ENCODE measurements at places on chromosomes 16 and 17. TPM values are rescaled to one million over a fixed set of nuclear protein-coding genes. Genes with fewer than 3 reads are reported as not detected.
A peak's percentile ranks its signal among the peaks of the same experiment; 100 is the strongest.

GRCh38 chr17:81195941-81196495 is 26.7 kb downstream of the CEP131 start:
- no peak for DNase-seq

DNA sequence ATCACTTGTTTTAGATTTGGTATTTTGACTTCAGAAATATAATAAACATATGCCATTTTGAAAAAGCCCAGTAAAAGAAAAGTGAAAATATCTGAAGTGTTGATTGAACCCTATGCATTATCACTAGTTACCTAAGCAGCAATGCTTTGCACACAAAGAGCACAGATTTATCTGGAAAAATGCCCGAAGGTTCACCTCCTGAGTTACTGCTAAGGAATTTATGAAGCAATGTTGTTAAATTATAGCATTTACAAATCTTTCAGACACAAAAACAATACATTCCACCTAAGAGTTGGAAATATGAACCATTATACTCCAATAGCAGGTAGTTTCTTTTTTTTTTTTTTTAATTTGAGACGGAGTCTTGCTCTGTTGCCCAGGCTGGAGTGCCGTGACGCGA is 38.9 kb upstream of the GHDC start:
- peak; percentile 68 for DNase-seq

DNA sequence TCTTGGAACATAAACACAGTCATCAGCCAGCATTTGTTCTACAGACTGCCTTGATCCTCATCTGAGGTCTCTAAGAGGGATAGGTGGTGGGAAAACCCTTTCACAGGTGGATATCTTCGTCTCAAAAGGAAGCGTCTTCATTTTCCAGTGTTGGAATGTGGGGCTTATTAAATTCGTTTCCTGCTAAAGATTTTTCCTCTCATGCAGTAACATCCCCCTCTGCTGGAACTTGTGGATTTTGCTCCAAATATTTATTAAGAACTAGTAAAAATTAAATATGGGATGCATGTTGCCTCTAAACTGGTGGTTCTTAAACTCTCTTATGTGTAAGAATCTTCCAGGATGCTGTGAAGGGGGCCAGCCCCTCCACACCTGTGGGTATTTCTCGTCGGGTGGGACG is 20.1 kb upstream of the MLYCD start:
- DNase-seq, result peak; percentile 67

GRCh38 chr16:81657224-81657623 is 121.9 kb upstream of the PLCG2 start:
- DNase-seq, result no peak

GRCh38 chr17:71484546-71484945 is 636.3 kb upstream of the SOX9 start:
- no peak for DNase-seq

- DNase-seq, result no peak
Observed at GRCh38 chr16:58906981-58907715, 173.0 kb upstream of the GOT2 start.

- peak; percentile 28 for DNase-seq
Observed at GRCh38 chr17:19237389-19238166, 412 bp downstream of the EPN2 start.

DNA sequence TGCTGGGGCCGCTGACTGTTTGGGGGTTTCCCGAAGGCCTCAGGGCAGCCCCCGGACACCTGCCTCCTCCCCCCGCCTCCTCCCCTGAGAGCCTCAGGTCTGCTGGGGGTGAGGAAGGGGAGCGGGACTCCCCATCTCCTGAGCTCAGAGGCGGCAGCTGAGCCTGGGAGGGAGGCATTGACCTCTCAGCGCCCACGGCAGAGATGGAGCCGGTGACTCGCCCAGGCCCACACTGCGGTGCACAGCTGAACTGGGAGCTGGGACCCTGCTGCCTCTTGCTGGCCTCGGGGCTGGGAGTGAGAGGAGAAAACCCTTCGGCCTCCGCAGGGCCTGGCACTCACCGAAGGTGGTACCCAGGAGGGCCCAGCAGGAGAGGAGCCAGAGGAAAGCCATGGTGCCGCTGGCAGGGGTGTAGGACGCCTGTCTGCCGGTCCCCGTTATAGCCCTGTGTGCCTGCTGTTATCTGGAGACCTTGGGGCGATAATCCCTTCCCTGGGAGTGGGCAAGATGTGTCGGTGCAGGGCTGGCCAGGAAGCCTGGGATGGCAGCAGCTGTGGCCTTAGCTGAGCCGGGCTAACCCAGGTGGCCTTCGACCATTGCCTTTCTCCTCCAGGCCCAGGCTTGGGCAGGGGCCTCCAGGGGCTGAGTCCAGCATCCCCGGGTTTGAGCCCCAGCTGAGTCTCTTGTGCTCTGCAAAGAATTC is at the start of gene CTRB2:
TSS of gene CTRB2 (minus strand) at position 413 of the 703 bp plus-strand sequence. CDS start at position 393, 20 bp downstream.
- DNase-seq, result peak; percentile 13

GRCh38 chr16:29745121-29745852 is 503 bp downstream of the C16orf54 start:
- DNase-seq, result no peak

DNA sequence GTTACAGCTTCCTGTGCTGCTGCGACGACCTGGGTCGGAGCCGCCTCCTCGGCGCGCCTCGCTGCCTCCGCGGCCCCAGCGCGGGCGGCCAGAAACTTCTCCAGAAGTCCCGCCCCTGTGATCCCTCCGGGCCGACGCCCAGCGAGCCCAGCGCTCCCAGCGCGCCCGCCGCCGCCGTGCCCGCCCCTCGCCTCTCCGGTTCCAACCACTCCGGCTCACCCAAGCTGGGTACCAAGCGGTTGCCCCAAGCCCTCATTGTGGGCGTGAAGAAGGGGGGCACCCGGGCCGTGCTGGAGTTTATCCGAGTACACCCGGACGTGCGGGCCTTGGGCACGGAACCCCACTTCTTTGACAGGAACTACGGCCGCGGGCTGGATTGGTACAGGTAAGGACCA is 746 bp downstream of the HS3ST2 start:
- DNase-seq, result no peak

- no peak for DNase-seq
Observed at GRCh38 chr16:89646906-89647305, 10.6 kb downstream of the CHMP1A start.

- DNase-seq, result no peak
Observed at GRCh38 chr16:85627526-85628264, 14.6 kb downstream of the GSE1 start.

DNA sequence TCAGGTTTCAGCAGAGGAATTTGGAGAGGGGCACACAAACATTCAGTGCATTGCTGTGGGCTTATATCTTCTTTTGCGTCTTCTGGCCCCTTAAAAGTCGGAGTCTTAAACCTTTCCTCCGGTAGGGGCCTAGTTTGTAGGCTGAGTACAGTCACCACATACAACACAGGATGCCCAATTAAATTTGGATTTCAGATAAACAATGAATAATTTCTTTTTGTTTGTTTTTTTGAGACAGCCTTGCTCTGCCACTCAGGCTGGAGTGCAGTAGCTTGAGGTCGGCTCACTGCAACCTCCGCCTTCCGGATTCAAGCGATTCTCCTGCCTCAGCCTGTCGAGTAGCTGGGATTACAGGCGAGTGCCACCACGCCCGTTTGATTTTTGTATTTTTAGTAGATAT is 26.7 kb upstream of the ADORA2B start:
- peak; percentile 34 for DNase-seq

DNA sequence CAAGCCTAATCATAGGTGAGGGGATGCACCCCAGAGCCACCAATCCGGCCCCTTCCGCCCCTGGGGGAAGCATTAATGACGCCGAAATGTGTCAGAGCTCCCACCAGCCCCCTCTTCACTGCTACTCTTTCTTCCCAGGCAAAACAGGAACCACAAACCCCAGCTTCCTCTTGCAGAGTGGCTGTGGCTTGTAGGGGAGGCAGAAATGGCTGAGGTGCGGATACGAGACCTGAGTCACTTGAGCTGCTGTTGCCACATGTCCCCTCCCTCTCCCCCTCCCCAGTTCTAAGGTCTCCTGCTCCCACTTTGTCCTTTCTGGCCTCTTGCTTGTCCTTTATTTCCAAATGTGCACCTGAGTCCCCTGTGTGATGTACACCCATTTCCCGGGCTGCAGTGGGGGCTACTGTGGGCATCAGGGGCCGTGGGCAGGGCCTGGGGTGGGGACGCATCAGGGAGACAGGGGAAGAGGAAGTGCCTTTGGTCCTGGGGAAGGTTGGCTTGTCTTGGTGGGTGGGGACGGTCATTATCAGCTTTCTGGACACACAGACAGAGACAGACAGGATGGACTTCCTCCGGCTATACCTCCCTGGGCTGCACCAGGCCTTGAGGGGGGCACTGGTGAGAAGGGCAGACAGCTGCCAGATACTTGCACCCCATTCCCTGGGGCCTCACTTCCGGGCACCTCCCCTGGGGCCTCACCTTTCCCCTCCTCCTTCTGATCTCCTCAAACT is at the start of gene APOBR:
TSS of gene APOBR (plus strand) at position 523 of the 731 bp plus-strand sequence. CDS start at position 562, 39 bp downstream.
- peak; percentile 44 for DNase-seq

GRCh38 chr17:79218825-79219200 is 144.2 kb downstream of the ENGASE start:
- no peak for DNase-seq

GRCh38 chr16:29962344-29962994 is 590 bp downstream of the TMEM219 start:
- DNase-seq, result peak; percentile 54

- peak; percentile 90 for DNase-seq
Observed at GRCh38 chr17:61399131-61400065, at the start of gene TBX2. Gene TBX2, plus strand, starts transcription at chr17:61399843. Its CDS starts 334 bp downstream, at chr17:61400177.

The FXR2 gene
- 51.7 TPM for total RNA-seq

The CTRB2 gene
- not detected for total RNA-seq

The ALOX12 gene
- not detected for total RNA-seq

The CHCT1 gene
- not detected for total RNA-seq

The ADAD2 gene
- not detected for total RNA-seq

The TBC1D3C gene
- total RNA-seq, result 1.1 TPM

The NUBP1 gene
- total RNA-seq, result 32.7 TPM

The CMTM1 gene
- total RNA-seq, result 3.8 TPM

The TBC1D3H gene
- not detected for total RNA-seq

The TMEM219 gene
- 86.9 TPM for total RNA-seq

The USP10 gene
- total RNA-seq, result 66.8 TPM

The EME1 gene
- total RNA-seq, result 6.1 TPM

The GPRC5B gene
- total RNA-seq, result 0.86 TPM

The ZFHX3 gene
- total RNA-seq, result 1.3 TPM

The DRC7 gene
- not detected for total RNA-seq

The TNFSF12 gene
- total RNA-seq, result 13.3 TPM

The CARD14 gene
- not detected for total RNA-seq
